Stimulated activated CD4-positive, alpha-beta T cell treated with anti-CD3 and anti-CD28 coated beads, Interleukin-1b, Interleukin-23, amount 100 ng/mL, for 24 hours (primary cell): ENCODE measurements at places on chromosomes 7 and 10.

DNA sequence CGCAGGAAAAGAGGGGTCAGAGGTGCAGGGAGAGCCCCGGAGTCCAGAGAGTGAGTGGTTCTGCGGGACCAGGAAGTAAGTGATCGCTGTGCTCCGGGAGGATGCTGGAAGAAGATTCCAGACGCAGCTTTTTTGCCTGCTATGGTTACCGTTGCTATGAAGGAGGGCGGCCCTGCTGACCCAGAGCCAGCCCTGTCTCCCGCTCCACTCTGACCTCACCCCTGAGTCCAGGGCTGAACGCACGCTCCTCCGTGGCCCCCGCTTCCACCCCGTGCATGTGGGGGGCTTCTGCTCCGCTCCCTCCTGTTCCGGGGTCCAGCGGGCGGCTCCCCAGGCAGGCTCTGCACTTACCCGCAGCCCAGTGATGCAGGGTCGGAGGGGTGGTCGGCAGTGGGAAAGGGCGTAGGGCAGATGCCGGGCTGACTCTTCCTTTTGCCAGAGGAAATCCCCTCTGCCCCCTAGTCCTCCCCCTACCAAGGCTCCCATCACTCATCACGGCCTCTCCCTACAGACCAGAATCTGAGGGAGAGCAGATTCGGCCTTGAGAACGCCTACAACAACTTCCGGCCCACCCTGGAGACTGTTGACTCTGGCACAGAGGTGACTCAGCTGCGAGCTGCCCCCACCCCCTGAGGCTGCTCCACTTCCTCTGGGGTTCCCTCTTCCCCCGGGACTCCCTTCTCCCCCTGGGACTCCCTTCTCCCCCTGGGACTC is 2.7 kb upstream of the MUC17 start:
- peak; percentile 12 for DNase-seq

GRCh38 chr10:31977440-31978155 is 49.0 kb upstream of the ARHGAP12 start:
- DNase-seq: no peak

- DNase-seq: no peak
Measured at GRCh38 chr7:152523916-152524315, 88.1 kb upstream of the KMT2C start.

DNA sequence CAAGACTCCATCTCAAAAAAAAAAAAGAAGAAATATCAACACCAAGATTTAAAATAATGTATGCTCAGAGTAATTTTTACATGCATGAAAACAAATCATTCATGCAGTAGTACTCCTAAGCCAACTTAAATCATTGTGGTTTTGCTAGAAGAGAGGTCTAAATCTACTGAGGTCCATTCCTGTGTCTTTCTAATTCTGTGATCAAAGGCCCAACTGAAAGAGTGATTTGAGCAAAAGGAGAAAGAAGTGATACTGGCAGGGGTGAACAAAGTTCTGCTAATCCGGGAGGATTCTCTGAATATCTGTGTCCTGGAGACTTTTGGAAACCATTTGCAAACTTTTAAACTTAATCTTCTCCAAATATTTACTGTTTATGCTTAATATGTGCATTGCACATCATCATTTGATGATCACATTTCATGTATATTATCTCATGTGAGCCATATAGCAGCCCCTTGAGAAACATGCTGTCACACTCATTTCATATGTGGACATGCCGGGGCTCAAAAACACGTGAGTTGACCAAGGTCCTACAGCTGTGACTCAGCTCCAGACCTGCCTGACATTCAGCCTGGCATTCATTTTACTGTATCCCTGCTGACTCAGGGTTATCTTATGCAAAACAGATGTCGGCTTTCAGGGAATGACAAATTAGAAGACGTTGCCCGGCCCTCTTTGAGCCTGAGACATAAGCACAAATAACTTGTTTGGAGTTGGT is 76.4 kb downstream of the FAM107B start:
- no peak for DNase-seq

- no peak for DNase-seq
Measured at GRCh38 chr7:108313086-108313485, 143.2 kb downstream of the NRCAM start.

DNA sequence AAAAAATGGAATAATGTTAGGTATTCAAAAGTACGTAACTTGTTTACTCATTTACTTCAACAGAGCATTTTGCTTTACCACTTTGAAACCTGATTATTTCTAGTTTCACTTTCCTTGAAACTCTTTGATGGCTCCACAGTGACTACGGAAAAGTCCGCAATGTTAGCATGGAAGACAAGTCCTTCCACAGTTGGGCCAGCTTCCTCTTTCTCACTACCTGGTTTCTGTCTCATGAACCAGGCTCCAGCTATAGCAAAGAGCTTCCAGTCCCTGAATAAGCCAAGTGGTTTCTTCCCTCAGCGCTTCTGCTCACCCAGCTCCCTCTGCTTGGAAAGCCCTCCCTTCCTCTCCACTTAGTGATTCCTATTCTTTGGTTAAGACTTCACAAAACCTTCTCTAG is 44.8 kb upstream of the SLC16A12 start:
- DNase-seq: no peak

DNA sequence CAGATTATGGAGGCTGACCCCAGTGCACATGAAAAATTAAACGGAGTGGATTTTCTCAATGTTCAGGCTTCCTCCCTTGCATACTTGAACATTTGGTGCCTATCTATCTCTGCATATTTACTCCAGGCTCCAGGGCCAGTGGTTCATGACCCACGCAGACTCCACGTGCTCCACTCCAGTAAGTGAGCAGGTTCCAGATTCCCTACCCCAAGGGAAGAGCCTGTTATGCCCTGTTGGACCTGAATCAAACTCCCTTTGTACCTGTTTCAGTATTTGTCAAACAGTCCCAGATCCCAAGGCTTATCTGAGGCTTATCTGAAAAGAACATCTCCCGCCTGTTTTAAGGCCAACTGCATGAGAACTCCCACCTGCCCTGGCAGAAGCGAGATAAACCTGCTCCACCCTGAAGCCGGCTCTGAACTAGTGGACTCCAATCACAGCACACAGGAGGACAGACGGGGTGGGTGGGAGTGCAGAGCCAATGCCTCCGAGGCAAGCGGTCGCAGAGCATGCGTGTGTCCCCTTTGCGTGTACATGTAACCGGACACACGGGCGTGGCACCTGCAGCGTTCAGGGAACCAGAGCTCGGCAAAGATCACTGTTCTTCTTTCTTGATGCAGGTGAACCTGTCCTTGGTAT is 2.3 kb upstream of the FUOM start:
- no peak for DNase-seq

GRCh38 chr10:78470267-78471103 is 436.8 kb downstream of the RPS24 start:
- DNase-seq: no peak

- DNase-seq: no peak
Measured at GRCh38 chr7:159038066-159038465, 106.6 kb downstream of the VIPR2 start.

- no peak for DNase-seq
Measured at GRCh38 chr10:33306126-33306525, 28.3 kb downstream of the NRP1 start.
